Natural killer cell (primary cell): ENCODE measurements at places on chromosomes 6 and 20.

DNA sequence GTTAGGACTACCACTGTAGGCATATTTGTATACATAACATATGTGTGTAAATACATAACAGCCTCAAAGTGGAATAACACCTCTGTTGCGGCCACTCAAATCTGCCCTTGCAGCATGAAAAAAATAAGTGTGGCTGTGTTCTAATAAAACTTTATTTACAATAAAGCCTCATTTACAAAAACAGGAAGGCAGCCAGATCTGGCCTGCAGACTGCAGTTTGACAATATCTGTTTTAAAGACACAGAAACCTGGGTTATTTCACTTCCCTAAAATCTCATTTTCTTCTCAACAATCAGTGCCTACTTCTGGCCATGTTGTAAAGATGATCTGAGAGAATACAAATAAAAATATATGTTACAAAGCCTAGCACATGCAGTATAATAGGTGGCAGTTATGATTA is 53.9 kb upstream of the SCML4 start:
- DNase-seq: no peak

DNA sequence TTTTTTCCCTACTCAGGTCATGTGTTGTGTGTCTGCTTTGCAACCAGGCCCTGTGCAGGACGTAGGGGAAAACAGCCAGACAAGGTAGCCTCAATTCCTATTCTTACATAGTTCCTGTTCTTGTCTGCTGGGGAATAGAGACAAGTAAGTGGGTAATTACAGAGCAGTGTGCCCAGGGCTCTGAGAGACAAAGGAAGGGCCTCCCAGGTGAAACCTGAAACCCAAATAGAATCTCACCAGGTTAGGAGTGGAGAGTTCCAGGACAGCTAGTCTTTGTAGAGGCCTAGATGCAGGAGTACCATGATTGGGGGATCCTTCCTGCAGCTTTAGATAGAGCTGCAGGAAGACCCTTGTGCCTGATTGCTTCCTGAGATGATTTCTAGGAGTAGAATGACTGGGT is 48.4 kb downstream of the DHX35 start:
- no peak for DNase-seq

GRCh38 chr6:46010771-46011170 is 4.9 kb downstream of the CLIC5 start:
- DNase-seq: no peak

- peak; percentile 4 for DNase-seq
Observed at GRCh38 chr6:19999319-20000191, 162.4 kb downstream of the ID4 start.
